Activated CD8-positive, alpha-beta memory T cell treated with anti-CD3 and anti-CD28 coated beads for 1 hour (primary cell): ENCODE measurements at places on chromosomes 12 and 14.
A peak's percentile ranks its signal among the peaks of the same experiment; 100 is the strongest.

- no peak for DNase-seq
Observed at GRCh38 chr12:93100610-93101009, 171.5 kb upstream of the EEA1 start.

- no peak for DNase-seq
Observed at GRCh38 chr12:120981407-120981941, 3.1 kb downstream of the HNF1A start.

GRCh38 chr12:57940052-57940914 lies 1.1 kb upstream of the ATP23 start:
- DNase-seq, result no peak

DNA sequence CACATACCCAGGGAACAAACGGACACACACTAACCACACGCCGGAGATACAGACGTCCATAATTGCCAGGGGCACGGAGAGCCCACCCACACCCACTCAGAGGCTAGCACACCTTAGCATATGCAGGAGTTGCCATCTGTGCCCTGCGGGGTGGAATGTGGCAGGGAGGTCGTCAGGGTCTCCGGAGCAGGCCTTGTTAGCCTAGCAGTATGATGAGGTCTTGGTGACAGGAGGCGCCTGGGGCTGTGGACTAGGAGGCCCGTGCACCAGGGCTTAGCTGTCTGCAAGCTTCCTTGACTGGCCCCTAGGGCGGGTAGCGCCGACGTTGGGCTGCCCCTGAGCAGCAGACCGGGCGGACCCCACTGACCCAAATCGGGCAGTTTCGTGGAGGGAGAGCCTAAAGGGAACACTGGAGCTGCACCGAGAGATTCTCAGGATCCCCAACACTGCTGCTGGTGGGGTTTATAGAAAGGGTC lies 10.0 kb downstream of the STAC3 start:
- DNase-seq, result no peak

- DNase-seq, result no peak
Observed at GRCh38 chr12:33041562-33041961, 145.0 kb upstream of the PKP2 start.

GRCh38 chr12:18658179-18658578 lies 79.6 kb downstream of the PLCZ1 start:
- DNase-seq, result no peak

DNA sequence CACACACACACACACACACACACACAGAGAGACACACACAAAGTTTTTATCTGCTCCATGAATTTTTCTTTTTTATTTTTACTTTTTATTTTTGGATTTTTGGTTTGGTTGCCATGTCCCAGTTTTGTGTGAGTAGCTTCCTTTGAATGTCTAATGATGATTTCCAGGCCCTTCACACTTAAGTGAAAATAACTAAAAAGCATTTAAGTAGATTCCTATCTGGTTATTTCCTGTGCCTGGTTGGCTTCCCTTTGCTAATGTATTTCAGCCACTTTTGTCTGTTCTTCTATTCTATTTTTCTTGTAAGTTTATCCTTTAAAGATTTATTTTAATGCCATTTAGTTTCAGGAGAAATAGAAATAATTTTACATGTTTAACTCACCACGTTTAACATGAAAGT lies 755.4 kb downstream of the SLC6A15 start:
- DNase-seq, result no peak

GRCh38 chr12:55057481-55057880 lies 37.7 kb downstream of the NEUROD4 start:
- DNase-seq, result no peak

DNA sequence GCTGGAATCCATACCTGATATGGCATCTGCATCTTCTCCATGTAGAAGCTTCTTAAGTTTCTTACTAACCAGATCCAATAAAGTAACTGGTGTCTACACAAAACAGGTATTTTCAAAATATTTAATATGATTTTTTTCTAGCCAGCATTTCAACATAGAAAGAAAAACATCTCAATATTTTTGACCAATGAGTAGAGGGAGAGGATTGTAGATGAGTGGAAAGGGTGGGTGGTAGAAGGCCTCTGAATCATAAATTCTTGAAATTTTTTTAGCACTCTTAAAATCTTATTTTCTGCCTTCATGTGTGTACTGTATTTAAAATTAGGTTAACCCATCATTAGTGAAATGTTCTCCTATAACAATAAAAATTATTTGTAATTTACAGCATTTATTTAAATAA lies 18.0 kb downstream of the DEPDC4 start:
- no peak for DNase-seq

GRCh38 chr14:90894241-90894640 lies 78.0 kb upstream of the TTC7B start:
- no peak for DNase-seq

GRCh38 chr12:43444940-43445564 lies 107.0 kb downstream of the ADAMTS20 start:
- no peak for DNase-seq

- peak; percentile 8 for DNase-seq
Observed at GRCh38 chr12:131536337-131536736, 174.6 kb upstream of the SFSWAP start.

DNA sequence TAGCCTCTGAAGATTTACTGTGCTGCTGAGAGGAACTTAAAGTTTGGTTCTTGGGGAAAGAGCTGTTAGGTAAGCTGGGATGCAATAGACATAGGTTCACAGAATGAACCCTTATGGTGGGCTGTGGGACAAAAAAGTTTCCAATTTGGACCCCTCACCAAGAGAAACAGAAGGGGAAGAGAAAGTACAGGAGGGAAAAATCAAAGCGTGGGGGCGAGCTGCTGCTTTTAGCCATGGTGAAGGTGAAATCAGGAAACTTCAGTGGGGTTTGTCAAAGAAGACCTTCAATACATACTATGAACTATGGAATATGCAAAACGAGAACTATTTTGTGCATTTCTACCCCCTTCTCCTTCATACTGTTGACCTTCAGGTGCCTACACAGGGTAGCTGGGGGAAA lies 10.6 kb upstream of the NINJ2 start:
- DNase-seq, result no peak

GRCh38 chr12:613996-614395 lies 49.2 kb downstream of the NINJ2 start:
- no peak for DNase-seq

DNA sequence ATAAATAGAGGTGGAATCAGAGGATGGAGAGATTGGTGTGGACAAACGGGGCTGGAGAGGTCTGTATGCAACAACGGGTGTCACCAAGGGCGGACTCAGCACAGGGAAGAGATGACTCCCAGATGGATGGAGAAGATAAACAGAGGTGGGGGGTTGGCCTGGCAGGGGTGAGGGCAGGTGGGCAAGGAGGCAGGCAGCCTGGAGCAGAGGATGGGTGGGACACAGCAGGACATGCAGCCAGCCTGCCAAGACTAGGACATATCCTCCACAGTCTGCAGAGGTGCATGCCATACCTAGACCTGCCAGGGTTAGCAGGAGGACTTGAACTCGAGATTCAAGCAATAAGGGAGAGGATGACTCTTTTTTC lies 56.2 kb downstream of the TTC7B start:
- DNase-seq, result no peak

DNA sequence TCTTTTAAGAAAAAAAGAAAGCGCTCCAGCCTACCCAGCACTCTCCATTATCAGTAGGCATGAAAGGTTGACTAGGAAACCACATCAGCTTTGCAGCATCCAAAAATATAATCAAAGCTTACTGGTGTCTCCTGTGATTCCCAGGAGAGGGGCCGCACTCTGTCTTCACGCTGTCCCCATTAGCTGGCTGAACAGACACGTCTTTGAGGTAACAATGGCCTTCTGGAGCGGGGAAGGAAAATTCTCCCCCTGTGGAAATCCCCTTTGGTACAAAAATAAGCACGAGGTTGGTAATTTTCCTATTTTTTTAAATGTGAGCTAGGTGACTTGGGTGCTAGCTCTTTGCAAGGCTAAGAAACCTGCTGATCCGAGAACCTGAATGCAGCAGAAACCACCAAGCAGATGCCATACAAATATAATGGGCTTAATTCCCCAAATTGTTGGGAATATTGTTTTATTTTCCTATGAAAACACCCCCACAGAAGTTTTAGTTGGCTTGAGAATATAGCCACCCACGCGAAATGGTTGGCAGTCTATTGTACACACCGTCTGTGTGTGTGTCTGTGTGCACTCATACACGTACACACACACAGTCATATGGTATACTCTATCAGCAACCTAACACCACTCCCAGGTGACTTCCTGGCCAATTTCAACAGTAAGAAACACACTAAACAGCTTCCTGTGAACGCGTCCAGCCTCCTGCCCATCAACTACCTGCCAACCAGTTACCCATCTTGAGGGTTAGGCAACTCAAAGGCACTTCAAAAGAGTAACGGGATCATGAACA lies 71.2 kb downstream of the KSR2 start:
- DNase-seq, result no peak

- no peak for DNase-seq
Observed at GRCh38 chr12:43655586-43655985, 103.0 kb downstream of the PUS7L start.

DNA sequence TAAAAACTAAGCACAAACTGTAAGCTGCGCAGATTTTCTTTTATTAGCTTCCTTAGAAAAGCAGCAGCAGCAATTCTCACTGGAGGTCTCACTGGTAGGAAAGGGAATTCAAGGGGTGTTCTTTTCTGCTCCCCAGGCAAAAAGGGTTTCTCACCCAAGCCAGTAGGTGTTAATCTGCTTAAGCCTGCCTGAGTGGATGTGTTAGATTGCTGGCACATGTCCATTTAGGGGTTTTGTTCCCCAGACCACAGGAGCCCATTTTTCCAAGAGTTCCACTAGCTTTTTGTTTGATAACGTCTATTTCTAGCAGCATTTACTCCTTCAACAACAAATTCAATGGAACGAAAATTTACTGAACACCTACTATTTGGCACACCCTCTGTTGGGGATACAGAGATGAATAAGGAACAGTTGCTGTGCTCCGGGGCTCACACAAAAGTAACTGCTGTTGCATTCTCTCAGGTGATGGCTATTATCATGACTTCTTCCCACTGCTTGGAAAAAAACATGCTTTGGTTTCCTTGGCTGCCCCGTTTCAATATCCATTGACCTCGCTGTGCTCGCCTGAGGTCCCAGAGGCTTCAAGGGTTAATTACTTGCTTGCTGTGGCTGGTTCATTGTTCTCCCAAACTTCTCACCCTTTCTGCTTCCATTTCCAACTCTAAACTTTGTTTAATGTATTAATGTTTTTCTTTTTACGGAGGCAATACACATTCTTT lies 31.1 kb upstream of the RIC8B start:
- no peak for DNase-seq

- no peak for DNase-seq
Observed at GRCh38 chr12:116332705-116333380, 55.4 kb upstream of the MED13L start.

DNA sequence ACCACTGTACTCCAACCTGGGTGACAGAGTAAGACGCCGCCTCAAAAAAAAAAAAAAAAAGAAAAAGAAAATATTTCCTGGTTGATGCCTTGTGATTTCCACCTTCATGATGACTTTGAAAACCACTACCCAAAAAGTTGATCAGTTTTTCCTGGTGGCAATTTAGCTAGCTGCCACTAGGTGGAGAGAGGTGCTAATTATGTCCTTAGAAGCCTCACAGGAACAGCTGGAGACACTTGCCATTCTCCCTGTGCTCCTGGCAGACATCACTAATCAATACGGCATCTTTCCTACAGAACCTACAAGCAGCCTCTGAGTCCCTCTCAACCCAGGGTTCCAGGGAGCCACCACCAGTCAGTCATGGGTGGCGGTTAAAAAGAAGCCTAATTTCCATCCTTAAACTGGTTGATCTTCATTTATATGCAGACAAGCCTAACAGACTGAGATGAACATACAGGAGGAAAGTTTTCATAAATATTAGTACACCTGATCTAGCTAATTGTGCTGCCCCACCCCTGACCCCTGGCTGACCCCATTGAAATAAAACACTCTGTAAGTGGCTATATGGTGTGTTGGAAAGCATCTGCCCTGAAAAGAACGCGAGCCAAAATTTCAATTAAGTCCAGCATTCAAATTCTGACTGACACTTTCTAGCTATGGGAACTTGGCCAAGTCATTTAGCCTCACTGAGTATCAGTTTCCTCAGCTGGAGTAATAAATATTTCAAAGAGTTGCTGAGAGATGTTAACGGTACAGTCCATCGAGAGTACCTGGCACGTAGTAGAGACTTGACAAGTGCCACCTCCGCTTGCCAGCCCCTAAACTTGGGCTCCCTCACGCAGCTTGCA lies 6.2 kb upstream of the OAS1 start:
- no peak for DNase-seq

DNA sequence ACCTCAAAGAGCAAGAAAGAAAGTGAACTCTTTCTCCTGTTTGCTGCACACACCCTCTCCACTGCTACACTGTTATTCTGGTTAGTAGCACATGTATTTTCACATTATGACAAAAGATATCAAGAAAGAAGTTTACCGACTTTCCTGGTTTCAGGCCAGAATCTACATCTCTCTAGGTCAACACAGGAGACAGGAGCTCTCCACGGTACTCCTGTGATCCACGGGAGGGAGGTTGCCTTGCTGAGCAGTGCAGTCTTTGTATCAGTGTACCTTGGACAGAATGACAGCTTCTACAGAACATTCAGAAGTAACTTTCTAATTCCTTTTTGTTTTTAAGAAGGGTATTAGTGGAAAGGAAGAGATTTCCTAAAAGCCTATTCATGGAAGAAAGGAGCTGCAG lies 805.6 kb downstream of the NRXN3 start:
- no peak for DNase-seq

GRCh38 chr12:112905451-112906089 lies 1.2 kb upstream of the OAS1 start:
- DNase-seq, result no peak

GRCh38 chr14:33370426-33370825 lies 431.7 kb downstream of the NPAS3 start:
- no peak for DNase-seq

DNA sequence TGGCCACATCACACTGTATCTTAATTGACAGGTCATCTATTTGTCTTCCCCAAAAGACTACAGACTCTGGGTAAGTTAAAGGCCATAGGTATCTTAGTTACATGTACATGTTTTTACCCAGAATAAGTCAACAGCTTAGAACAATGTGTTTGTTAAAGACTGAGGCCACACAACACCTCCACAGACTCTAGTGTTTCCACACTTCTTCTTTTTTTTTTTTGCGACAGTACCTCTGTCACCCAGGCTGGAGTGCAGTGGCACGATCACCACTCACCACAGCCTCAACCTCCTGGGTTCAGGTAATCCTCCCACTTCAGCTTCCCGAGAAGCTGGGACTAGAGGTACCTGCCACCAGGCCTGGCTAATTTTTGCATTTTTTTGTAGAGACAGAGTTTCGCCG lies 1.3 kb downstream of the GPN3 start:
- no peak for DNase-seq

- DNase-seq, result no peak
Observed at GRCh38 chr14:32083315-32083624, 6.2 kb downstream of the ARHGAP5 start.
